Epithelial cell of proximal tubule (primary cell): ENCODE measurements at places on chromosomes 11 and 22.

DNA sequence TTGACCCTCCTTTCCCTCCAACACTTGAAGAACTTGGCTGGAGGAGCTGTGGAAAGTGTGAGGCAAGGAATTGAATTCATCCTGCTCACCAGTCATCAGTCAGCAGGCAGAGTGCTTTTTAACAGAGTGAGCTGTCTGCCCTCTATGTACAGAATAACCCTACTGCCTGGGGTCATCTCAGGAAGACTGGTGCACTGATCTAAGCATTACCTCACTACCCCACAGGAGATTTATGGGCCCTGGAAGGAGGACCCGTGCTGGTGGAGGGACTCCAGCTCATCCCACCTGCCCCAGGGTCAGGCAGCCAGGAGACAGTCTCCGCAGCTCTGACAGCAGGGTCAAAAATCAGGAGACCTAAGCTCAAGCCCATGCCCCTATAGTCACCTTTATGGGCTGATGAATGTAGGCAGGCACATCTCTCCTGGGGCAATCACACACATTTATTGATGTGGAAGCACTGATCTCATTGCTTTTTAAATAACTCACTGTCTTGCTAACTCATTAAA, 270.8 kb upstream of the SESN3 start:
- no peak for DNase-seq

DNA sequence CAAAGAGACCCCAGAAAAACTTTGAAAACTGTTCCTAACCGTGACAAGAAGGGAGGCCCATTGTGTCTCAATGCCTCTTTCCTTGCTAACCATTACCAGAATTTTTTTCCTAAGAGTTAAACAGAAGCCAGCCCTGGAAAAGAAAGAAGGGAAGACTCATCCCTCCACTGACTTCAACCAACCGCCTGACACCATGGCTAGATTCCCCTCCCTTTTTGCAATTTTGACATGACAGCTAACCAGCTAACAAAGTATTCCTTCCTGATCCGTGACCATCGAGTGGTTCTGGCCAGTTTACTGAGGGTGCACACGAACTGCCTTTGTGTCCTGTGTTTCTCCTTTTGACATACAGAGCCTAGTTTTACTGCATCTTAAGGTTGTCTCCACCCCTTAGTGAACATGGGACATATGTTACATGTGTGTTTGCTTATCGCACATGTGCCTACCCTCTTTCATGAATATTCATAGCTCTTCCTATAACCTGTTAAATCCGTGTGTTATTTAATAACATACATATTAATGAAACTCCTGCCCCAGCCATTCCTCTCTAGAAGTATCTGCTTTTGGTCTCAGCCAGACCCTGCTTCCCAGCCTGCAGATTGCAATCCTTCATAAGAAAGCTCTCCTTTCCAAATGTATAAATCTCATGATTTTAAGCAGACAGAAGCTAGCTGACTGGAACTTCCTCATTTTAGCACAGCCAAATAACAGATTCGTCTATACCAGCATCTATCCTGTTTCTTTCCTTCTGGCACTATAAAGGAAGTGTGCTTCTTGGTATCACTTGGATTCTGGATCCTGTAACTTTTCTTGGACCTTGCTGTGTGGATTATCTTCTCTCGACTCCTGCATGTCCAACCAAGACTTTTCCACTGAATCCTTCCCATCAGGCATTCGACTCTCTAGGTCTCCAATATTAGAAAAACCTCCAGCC, 37.8 kb downstream of the RASSF10 start:
- peak; percentile 73 for DNase-seq

GRCh38 chr11:1402355-1403077, 12.8 kb downstream of the BRSK2 start:
- DNase-seq, result no peak

DNA sequence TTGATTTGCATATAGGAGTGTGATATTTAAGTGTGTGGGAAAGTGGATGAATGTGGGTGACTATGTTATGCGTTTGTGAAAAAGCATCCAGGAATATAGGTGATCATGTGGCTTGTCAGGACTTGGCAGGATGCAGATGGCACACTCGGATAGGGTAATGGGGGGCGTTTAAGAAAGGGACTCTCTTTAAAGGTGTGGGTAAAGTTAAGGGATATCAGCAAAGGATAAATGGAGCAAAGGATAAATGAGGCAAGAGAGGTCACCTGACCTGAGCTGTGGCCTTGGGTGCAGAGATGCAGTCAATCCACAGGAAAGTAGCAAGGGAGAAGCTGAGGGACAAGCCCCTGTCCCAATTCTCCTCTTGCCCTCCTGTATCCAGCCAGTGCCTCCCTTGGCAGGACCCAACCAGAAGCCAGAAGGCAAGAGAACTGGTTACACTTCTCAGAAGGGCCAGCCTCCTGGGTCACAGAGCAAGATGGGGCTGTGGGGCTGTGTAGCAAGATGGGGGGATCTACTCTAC, 47.5 kb upstream of the GRAMD1B start:
- DNase-seq, result no peak

- DNase-seq, result no peak
These were observed 185.9 kb upstream of the CCDC90B start for GRCh38 chr11:83471831-83472727.

DNA sequence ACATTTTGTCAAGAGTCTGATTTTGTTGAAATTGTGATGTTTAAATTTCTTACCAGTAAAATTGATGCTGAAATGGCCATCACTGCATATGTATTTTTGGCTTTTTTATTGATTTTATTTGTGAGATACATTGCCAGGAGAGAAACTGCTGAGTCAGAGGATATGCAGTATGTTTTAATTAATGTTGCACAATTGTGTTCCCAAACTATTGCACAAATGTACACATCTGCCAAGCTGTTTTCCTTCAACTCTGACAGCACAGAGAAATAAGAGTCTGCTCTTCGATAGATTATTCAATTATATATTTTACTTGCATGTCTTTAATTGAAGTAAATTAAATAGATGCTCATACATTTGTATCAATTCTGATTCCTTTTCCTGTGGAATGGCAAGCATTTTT, 640.2 kb upstream of the LUZP2 start:
- DNase-seq, result no peak

GRCh38 chr11:3155691-3156258, 9.3 kb downstream of the OSBPL5 start:
- no peak for DNase-seq

DNA sequence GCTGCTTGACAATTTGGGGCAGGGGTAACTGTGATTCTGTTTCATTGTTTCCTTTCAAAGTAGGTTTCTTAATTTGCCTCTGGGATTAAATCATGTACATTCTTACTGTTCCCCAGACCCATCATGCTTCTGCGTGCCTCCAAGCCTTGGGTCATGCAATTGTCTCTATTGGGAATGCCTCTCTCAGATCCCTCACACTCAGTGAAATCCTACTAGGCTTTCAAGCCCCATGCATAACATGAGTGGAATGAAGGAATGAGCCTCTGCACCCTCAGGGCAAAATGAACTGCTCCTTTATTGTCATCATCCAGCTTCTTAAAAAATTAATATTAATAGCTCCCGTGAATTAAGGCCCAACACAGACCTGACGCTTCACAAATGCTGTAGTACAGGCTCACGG, 381.7 kb downstream of the TENM4 start:
- DNase-seq, result no peak

DNA sequence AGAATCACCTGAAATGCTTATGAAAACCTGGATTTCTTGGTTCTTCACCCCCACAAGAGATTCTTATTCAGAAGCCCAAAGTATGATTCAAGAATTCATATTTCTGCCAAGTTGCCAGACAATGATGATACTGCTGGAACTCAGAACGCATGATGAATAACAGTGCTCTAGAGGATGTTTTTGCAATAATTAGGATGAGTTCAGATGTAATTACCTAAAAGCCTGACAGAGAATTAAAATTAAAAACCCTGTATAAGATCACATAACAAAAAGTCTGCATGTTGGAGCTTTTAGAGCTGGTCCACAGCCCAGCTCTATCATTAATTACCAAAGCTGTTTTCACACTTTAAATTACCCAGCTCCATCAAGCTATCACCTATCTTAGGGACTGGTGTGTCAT, 211.8 kb downstream of the LUZP2 start:
- no peak for DNase-seq

DNA sequence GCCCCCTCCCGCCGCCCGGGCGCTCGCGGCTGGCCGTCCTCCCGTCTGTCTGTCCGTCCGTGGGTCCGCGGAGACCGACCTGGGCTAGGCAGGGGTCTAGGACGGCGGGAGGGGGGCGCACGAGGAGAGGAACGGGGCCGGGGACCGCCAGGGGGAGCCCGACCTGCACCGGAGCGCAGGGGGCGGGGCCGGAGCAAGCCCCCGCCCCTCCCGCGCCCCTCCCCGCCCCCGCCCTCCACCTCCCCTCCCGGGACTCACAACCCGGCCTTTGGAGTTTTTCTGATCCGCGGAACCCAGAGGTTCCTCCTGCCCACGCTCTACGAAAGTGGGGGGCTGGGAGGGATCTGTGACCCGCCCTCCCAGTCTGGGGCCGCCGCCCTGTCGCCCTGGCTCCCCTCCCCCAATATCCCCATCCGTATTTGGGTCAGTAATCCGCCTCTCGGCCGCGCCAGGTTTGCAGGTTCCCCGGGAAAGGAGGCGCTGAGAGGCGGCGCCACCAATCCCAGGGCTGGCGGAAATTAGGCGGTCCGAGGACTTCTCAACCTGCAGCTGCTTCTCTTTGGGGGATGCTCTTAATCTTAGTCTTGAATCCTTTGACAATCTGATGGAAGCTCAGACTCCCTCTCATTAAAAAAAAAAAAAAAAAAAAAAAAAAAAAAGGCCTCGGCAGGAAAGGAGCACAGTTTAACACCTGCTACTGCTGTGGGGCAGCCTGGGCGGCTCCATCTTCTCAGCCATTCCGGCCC, 925 bp upstream of the KCNJ11 start:
- DNase-seq, result no peak

DNA sequence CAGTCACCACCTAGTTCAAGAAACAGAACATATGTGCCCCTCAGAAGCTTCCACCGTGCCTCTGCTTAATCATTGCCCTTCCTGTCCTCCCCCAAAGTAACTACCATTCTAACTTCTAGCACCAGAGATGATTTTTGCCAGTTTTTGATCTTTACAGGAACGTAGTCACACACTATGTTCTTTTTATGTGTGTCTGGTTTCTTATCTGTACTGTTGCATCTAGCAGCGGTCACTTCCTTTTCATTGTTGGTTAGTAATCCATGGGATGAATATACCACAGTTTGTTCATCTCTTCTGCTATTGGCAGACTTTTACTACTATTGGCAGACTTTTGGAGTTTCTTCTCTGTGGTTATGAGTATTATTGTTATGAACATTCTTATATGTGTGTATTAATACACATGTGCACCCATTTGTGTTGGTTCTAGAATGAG, 34.6 kb downstream of the SPECC1L start:
- DNase-seq, result no peak

DNA sequence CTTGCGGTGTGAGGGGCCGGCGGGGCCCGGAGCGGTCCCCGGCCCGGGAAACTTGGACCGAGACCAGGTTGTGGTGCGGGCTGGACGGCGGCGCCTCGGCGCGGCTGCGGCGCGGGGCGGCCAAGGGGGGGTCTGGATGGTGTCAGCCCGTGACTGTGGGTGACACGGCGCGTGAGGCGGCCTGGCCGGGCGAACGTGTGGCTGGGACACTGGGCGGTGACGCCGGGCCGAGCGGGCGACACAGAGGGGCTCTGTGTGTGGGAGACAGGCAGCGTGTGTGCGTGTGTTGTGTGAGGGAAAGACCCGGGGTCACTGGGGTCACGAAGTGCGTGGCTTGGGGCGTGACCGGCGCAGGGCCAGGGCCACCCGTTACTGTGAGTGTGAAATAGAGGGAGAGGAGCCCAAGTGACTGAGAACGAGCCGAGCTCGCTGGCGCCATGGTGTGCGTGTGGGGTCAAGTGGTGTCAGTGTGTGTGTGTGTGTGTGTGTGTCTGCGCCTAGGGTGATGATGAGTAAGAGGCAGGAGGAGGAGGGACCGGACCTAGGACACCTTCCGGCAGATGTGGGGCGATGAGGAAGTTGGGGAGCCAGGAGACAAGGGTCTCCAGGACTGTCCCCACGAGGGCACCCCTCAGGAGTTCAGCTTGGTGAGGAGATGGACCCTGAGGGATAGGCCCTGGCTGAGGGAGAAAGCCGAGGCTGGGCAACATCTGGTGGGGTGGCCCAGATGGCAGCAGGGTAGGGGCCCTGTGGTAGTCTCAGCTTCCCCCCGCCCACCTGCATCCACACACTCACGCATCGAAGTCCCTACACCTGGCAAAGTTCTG, 817 bp downstream of the RELT start:
- peak; percentile 20 for DNase-seq

- DNase-seq, result no peak
These were observed 180.7 kb upstream of the NCAM1 start for GRCh38 chr11:112780351-112781087.

- DNase-seq, result no peak
These were observed 46.8 kb downstream of the CACNA1I start for GRCh38 chr22:39617342-39617741.

- DNase-seq, result no peak
These were observed 100.6 kb downstream of the CSNK2A3 start for GRCh38 chr11:11252403-11252802.

- DNase-seq, result no peak
These were observed 14.1 kb downstream of the CAPRIN1 start for GRCh38 chr11:34065505-34066203.

DNA sequence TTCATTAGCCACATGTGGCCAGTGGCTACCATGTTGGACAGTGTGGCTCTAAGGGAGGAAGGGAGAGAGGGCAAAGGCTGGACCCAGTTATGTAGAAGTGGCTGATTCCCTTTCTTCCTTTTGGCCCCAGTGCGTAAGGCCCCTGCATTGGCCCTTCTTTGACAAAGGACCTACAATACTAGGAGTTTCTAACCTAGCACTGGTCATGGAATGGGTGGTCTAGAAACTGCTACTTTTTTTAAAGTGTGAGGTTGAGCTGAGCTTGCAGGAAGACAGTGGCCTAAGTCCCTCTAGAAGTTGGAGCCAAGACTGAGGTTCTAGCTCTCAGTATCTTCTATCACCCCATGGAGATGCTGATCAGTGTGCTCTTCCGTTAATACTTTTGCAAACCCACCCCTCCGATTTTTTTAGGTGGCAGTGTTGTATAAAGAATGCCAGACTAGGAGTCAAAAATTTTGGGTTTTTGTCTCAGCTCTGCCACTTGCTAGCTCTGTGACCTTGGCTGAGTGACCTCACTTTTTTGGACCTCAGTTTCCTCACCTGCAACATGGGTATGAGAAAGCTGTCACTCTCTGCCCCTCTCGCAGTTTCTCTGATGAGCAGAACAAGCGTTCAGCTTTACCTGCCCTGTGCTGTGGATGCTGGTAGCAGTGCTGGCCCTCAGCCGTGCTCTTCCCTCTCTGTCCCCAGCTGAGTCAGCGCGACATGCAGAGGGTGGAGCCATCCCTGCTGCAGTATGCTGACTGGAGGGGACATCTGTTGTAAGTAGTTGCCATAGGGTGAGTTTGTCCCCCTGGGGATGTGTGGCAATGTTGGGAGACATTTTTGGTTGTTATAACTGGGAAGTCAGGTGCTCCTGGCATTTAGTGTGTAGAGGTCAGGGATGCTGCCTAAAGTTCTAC, 6.9 kb downstream of the ACCS start:
- no peak for DNase-seq
